ENCODE measurements at places on chromosomes 7 and 10.

DNA sequence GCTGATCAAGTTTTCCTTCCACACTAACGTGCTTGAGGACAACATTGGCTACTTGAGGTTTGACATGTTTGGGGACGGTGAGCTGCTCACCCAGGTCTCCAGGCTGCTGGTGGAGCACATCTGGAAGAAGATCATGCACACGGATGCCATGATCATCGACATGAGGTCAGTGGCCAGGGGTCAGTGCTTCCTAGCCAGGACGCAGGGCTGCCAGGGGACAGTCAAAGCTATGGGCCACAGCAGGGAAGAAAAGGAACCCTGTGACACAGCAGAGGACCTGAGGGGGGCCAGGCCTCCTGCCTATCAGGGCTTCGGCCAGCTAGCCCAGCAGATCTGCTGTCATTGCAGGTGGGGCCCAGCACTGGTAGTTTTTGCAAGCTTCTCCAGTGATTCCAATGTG lies 5.2 kb downstream of the RBP3 start:
- DNase-seq = no peak

DNA sequence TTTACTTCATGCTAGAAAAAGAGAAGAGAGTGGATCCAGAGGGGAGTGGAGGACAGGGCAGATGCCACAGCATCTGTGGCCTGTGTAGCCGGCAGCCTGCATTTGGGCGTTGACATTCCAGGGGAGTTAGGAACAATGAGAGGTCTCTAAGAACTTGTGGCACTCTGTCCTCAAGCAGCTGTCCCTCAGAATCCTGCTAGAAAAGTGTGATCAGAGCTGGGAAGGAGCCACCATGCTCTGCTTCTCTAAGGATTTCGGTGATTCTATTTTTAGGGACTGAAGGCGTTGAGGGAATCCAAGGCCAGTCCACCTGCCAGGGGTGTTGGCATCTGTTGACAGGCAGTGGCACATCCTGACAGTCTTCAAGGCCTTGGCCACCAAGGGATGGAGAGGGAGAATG lies 7.6 kb downstream of the LRIT2 start:
- DNase-seq = no peak

GRCh38 chr7:142645777-142646176 lies 103.5 kb upstream of the PRSS1 start:
- DNase-seq = no peak

GRCh38 chr7:126702242-126703016 lies 550.3 kb downstream of the GRM8 start:
- no peak for DNase-seq

Measured in stimulated activated CD8-positive, alpha-beta memory T cell treated with anti-CD3 and anti-CD28 coated beads, Interleukin-7, amount 100 ng/mL, for 48 hours (primary cell).